Activated T-cell treated with anti-CD3 and anti-CD28 coated beads, Interleukin-2, amount 50 U/mL, for 1 hour (primary cell): ENCODE measurements at places on chromosomes 4 and X.

DNA sequence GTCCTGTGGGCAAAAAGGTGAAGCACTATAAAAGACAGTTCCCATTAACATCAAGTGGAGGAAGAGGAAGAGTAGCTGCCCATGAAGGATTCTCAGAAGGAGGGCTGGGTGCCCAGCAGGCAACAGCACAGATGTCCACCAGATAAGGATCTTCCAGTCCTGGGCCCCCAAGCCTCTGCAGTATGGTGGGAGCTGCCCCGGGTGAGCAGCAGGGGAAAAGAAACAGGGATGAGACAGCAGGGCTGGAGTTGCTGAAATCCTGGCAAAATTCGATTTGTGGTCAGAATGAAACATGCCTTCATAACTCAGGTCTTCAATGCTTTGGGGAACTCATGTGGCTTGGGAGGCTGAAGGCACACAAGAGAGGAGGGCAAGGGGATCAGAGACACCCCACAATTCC is 94.6 kb downstream of the RASL11B start:
- DNase-seq, result no peak

GRCh38 chrX:118978451-118978850 is 4.0 kb downstream of the LONRF3 start:
- no peak for DNase-seq

- no peak for DNase-seq
Observed at GRCh38 chrX:17692709-17693346, 44.5 kb upstream of the SCML1 start.

DNA sequence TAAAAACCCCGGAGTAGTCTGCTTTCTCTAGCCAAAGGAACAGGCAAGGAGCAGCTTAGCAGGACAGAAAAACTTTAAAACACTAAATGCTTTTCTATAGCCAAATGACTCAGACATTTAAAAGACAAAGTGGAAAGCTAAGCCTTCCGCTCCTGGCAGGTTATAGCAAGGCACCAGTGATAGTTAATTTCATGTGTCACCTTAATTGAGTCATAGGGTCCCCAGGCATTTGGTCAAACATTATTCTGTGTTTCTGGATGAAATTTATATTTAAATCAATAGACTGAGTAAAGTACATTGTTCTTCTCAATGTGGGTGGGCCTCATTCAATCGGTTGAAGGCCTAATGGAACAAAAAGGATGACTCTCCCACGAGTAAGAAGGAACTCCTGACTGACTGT is 885.7 kb upstream of the ADGRL3 start:
- DNase-seq, result no peak

GRCh38 chr4:1471443-1472147 is 65.4 kb upstream of the NKX1-1 start:
- peak; percentile 7 for DNase-seq

DNA sequence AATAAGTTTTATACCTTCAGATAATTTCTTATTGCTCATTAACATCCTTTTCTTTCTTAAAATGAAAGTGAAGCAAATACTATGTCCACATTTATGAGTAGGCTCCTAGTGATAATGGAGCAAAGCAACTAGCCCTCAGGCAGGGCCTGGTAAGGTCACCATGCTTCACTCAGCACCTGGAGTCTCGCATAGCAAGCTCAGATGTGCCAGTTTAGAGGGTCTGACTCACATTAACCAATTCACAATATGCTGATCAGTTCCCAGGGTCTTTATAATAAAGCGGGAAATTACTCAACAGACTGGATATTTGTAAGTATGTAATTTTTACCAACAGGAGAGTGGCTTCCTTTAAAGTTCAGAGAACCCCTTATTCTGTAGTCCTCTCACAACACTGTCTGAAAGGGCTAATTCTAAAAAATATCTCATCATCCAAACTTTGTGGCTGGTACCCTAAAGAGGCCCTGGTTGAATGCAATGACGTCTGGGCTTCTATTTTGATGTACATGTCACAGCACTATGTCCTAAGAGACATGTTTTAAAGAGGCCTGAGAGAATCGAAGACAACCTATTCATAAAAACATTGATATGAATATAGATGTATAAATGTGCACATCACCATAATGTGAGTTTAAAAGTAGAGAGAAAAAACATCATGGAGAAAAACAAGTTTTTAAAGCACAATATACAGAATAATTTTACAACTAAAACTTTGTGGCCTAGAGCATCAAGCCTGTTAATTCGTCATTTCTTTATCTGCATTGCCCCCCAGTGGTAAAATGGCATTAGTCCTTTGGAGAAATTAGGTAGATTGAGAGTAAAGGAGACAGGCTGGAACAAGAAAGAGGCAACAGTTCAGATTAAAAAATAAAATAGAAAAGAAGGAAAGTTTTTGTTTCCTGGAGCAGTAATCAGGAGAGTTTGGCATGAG is 44.3 kb downstream of the IL21 start:
- no peak for DNase-seq

DNA sequence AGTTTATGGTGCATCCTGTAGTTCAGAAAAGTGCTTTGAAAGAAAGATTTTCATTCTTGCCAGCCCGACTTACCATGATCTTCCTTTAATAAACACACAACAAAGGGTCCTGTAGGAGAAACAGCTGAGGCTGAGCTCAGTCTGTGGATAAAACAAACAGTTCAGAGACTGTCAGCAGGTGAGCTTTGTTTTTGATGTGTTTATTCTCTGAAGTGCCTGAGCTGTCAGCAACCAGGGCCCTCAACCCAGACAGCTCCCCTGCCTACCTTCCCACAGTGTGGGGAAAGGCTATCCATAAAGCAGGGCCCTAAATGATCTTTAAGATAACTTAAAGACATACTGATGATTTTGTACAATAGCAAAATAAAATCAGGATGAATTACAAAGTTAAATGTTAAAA is 459.2 kb upstream of the GALNT7 start:
- DNase-seq, result no peak

DNA sequence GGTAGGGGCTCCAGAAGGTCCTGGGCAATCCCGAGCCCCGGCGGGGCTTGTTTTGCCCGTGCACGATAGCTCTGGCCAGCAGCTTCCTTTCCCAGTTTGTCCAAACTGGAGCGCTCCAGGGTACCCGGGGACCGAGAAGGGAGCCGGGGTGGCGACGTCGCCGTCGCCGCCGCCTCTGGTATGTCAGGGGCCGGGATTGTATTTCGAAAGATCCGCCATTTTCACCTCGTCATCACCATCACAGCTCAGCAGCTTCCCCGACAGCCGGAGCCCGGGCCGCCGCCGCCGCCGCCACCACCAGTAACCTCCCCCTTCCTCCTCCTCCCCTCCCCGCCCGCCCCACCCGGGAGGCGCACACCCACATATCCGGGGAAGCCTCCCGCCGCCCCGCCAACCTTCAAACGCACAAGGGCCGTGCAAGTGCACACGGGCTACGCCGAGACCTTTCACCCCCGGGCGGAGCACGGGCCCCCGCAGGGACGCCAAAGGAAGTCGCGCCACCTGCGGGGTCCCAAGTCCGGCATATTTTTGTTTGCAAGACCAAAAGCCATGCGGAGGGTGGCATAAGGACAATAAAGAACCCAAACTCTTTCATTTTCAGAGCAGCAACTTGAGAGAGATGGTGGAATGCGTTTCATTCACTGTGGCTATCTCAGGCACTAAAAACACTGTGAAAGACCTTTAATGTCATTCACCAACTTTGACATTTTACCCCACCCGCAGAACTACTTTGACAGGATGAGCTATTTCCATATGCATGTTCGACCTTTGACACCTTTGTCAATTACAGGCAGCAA is at the start of gene LIN54:
LIN54 (minus strand) TSS at position 302 of the 797 bp plus-strand sequence. CDS start 25,979 bp downstream, outside the sequence.
- DNase-seq, result peak; percentile 82

DNA sequence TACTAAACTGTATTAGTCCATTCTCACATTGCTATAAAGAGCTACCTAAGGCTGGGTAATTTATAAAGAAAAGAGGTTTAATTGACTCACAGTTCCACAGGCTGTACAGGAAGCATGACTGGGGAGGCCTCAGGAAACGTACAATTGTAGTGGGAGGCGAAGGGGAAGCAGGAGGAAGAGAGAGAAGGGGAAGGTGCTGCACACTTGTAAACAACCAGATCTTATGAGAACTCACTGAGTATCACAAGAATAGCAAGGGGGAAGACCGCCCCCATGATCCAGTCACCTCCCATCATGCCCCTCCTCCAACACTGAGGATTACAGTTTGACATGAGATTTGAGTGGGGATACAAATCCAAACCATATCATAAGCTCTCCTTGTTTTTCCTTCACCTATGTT is 40.9 kb downstream of the RPA4 start:
- no peak for DNase-seq

DNA sequence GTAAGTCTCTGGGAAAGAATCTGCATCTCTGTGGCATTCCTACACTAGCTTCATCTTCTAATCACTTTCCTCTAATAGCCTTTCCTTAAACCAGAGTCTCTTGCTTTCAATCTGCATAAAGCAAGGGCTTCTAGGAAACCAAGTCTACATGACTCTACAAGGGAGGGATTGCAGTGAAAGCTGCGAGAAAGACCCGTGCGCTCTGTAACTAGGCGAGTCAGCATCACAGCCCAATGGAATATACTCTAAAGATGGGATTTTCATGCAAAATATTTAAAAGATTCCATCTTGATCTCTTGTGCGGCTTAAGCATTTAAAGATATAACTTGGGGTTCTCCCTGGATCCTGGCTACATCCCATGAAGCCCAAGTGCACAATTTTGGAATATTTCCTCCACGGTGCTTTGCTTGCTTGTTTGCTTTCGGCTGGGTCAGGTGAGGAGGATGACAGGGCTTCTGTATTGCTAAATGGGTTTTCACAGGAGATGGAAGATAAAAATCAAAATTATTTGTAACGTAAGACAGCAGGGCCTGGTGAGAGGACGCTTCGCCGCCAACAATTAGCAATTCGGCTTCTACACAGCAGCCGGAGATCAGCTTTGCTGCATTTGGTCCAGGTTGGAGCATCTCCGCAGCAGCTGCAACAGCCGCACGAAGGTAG is 687 bp upstream of the GRIA2 start:
- no peak for DNase-seq

GRCh38 chrX:65677954-65678469 is 10.6 kb downstream of the MSN start:
- no peak for DNase-seq

GRCh38 chrX:82658492-82658891 is 849.6 kb upstream of the POU3F4 start:
- DNase-seq, result no peak

- DNase-seq, result no peak
Observed at GRCh38 chrX:121013897-121014455, 28.4 kb upstream of the CT47A1 start.

DNA sequence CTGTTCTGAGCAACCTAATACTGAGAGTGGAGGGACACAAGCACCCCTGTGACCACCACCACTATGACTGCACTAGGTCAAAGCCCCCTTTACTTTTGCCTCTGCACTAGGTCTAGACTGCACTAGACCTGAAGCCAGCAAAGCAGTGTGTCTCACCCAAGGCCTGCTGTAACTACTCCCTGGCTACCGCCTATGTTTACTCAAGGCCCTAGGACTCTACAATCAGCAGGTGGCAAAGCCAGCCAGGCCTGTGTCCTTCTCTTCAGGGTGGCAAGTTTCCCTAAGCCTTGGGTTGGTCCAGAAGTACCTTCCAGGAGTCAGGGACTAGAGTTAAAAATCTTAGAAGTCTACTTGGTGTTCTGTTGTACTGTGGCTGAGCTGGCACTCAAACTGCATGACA is 15.9 kb downstream of the RAB33B start:
- no peak for DNase-seq

DNA sequence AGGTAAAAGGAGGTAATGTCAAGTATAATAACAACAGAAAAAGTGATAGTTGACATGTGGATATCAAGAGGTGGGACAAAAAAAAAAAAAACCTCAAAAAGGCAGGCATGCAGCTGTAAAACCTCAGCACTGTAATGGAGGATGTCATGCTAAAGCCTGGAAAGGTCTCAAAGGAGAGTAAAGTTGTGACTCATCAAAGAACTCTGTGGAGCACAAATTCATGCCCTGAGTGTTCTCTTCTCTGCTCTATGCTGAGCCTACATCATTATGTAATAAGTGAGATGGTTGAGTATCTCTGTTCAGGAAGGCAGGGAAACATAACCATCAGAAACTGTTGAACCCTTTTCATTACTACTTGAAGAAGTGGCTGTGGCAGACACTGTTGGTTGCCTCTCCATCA is 597.8 kb downstream of the BCOR start:
- DNase-seq, result no peak

GRCh38 chrX:26138274-26138673 is at the start of gene MAGEB18:
MAGEB18 (plus strand) TSS chrX:26138343; CDS start chrX:26138986, 643 bp downstream.
- DNase-seq, result no peak

DNA sequence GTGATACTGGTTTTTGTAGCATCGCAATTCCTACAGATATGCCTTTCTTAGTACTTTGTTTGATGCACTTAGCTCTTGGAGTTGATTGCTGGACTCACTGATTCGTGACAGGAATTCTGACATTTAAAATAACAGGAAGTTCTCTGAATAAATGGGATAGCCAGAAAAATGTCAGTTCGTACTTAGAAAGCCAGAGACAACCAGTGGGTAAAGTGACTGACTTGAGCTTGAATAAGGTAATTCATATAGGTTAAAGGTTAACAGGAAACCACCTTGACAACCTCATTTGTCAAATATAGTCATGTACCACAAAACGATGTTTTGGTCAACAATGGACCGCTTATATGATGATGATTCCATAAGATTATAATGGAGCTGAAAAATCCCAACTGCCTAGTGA is 181.4 kb downstream of the RPA4 start:
- DNase-seq, result no peak

DNA sequence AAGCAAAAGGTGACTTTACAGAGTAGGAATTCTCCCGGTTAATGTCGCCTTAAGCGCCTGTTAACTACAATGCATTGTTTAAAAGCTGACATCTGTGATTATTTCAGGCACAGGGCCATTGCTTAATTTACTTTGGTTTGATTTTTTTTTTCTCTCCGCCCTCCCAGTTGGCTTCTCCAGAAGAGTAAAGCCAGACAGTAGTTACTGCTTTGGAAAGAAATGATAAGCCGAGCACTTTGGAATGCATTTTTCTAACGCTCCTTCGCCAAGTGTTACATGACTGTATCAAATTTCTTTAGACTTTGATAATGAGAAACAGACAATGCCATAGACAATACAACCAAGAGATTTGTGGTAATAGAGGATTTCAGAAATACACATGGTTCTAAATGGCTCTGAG is 383.0 kb upstream of the TENM3 start:
- DNase-seq, result no peak

DNA sequence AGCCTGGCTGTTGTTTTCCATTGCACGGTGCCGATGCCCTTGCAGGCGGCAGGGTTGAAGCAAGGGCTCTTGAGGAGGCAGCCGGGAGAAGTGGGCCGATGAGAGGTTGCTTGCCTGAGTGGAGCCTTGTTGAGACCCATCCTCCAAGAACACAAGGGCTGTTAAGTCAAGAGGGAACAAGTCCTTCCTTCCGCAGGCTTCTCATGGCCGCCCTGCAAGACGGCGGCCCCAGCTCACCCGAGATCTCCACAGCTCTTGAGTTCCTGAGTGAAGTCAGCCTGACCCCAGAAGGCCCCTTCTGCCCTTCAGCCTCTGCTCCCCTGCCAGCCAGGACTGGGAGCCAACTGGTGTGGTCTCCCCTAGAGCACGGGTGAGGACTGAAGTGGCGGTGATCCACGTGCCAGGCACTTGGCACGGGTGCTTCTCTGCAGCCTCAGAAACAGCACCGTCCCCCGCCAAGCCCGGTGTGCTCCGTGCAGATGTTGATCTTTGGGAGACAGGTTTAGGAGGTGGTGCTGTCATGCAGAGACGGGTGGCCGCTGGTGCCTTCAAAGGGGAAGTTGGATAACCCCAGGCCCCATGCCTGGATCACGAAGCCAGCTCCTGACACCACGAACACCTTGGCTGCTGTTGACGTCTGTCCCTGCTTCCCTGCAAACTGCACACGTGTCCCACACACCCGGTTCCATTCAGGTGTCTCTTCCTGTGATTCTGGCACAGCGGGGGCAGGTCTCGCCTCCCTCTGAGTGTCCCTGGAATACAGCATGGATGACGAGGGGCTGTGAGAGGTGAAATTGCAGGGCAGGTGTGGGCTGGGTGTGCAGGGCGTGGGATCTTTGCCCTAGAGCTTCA is 164.4 kb upstream of the PSAPL1 start:
- no peak for DNase-seq
